ENCODE measurements at places on chromosomes 5 and 9.
A peak's percentile ranks its signal among the peaks of the same experiment; 100 is the strongest.

DNA sequence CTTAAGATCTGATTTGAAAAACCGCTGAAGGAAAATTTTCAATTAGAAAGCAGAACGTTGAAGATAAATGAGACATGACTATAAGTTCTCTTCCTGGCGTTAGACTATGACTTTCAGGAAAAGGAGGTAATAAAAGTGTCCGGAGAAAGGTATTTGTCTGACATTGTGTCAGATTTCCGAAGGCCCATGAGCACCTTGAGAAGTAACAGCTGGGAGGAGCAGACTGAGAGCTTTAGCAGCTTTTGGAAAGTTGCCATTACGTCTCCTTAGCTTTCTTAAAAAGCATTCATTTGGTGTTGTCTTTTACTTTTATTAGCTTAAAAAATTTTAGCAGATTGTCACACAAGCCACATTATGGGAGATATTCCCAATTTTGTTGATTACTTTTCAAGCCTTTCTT is 363.5 kb downstream of the NDUFS4 start:
- DNase-seq = no peak
- H3K4me3 ChIP-seq = no peak overlapping the region
- H3K27me3 ChIP-seq = no peaks in the 10 kb centered on the region
- H3K36me3 ChIP-seq = no peaks in the 10 kb centered on the region
- H3K4me1 ChIP-seq = no peaks in the 10 kb centered on the region

- DNase-seq = no peak
- H3K4me3 ChIP-seq = no peak overlapping the region
- H3K27me3 ChIP-seq = peaks cover 4% of the 10 kb centered on the region
- no peak overlapping the region for H3K27ac ChIP-seq
- no peaks in the 10 kb centered on the region for H3K4me1 ChIP-seq
Measured at GRCh38 chr9:108784998-108785397, 70.8 kb downstream of the ACTL7B start.

- no peak overlapping the region for H3K27ac ChIP-seq
- H3K4me3 ChIP-seq = no peak overlapping the region
- no peaks in the 10 kb centered on the region for H3K36me3 ChIP-seq
- no peaks in the 10 kb centered on the region for H3K4me1 ChIP-seq
- no peaks in the 10 kb centered on the region for H3K27me3 ChIP-seq
- no peak for DNase-seq
Measured at GRCh38 chr5:60230456-60230855, 336.9 kb upstream of the PDE4D start.

DNA sequence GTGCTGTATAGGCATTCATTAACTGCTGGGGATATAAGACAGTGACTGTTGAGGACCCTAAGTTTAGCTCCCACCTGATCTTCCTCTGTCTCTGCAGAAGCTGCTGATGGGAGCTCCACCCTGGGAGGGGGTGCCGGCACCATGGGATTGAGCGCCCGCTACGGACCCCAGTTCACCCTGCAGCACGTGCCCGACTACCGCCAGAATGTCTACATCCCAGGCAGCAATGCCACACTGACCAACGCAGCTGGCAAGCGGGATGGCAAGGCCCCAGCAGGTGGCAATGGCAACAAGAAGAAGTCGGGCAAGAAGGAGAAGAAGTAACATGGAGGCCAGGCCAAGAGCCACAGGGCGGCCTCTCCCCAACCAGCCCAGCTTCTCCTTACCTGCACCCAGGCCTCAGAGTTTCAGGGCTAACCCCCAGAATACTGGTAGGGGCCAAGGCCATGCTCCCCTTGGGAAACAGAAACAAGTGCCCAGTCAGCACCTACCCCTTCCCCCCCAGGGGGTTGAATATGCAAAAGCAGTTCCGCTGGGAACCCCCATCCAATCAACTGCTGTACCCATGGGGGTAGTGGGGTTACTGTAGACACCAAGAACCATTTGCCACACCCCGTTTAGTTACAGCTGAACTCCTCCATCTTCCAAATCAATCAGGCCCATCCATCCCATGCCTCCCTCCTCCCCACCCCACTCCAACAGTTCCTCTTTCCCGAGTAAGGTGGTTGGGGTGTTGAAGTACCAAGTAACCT is 22.1 kb downstream of the PCDHGC5 start:
- peaks cover 5% of the 10 kb centered on the region for H3K27me3 ChIP-seq
- H3K4me3 ChIP-seq = no peak overlapping the region
- peaks cover 9% of the 10 kb centered on the region for H3K36me3 ChIP-seq
- no peak for DNase-seq

- no peak overlapping the region for H3K27ac ChIP-seq
- DNase-seq = no peak
- H3K36me3 ChIP-seq = no peaks in the 10 kb centered on the region
- H3K4me3 ChIP-seq = no peak overlapping the region
Measured at GRCh38 chr5:74360535-74361210, 279.9 kb downstream of the ENC1 start.

GRCh38 chr5:6358434-6358820 is 19.9 kb downstream of the MED10 start:
- H3K27me3 ChIP-seq = no peaks in the 10 kb centered on the region
- H3K4me3 ChIP-seq = no peak overlapping the region
- no peak for DNase-seq
- peaks cover 20% of the 10 kb centered on the region for H3K36me3 ChIP-seq

- no peaks in the 10 kb centered on the region for H3K27me3 ChIP-seq
- no peaks in the 10 kb centered on the region for H3K36me3 ChIP-seq
- peaks cover 17% of the 10 kb centered on the region for H3K4me1 ChIP-seq
- DNase-seq = no peak
Measured at GRCh38 chr5:65730910-65731309, 8.9 kb downstream of the NLN start.

- peaks cover 3% of the 10 kb centered on the region for H3K27me3 ChIP-seq
- no peak for DNase-seq
- H3K4me1 ChIP-seq = no peaks in the 10 kb centered on the region
- no peak overlapping the region for H3K4me3 ChIP-seq
Measured at GRCh38 chr5:83441747-83442146, 29.8 kb upstream of the VCAN start.

- peaks cover 37% of the 10 kb centered on the region for H3K4me1 ChIP-seq
- H3K27ac ChIP-seq = peak overlapping the region; percentile 53
- DNase-seq = no peak
- H3K36me3 ChIP-seq = peaks cover 38% of the 10 kb centered on the region
- H3K27me3 ChIP-seq = peaks cover 11% of the 10 kb centered on the region
Measured at GRCh38 chr5:37111426-37112382, 137.5 kb downstream of the CPLANE1 start.

- DNase-seq = no peak
- H3K27ac ChIP-seq = no peak overlapping the region
- no peaks in the 10 kb centered on the region for H3K27me3 ChIP-seq
- H3K4me3 ChIP-seq = no peak overlapping the region
Measured at GRCh38 chr5:109161914-109162683, 247.7 kb downstream of the PJA2 start.

GRCh38 chr9:134286471-134287245 is 39.6 kb upstream of the RXRA start:
- H3K4me3 ChIP-seq = no peak overlapping the region
- H3K27me3 ChIP-seq = peaks cover 12% of the 10 kb centered on the region
- DNase-seq = no peak
- H3K27ac ChIP-seq = no peak overlapping the region
- H3K36me3 ChIP-seq = no peaks in the 10 kb centered on the region

GRCh38 chr9:91646702-91647101 is 223.1 kb upstream of the NFIL3 start:
- H3K4me3 ChIP-seq = no peak overlapping the region
- no peak for DNase-seq
- H3K4me1 ChIP-seq = no peaks in the 10 kb centered on the region
- H3K27me3 ChIP-seq = peaks cover 27% of the 10 kb centered on the region

GRCh38 chr5:133781436-133782225 is 169.3 kb upstream of the FSTL4 start:
- no peak for DNase-seq
- H3K4me1 ChIP-seq = no peaks in the 10 kb centered on the region
- H3K36me3 ChIP-seq = no peaks in the 10 kb centered on the region
- no peaks in the 10 kb centered on the region for H3K27me3 ChIP-seq
- no peak overlapping the region for H3K4me3 ChIP-seq

DNA sequence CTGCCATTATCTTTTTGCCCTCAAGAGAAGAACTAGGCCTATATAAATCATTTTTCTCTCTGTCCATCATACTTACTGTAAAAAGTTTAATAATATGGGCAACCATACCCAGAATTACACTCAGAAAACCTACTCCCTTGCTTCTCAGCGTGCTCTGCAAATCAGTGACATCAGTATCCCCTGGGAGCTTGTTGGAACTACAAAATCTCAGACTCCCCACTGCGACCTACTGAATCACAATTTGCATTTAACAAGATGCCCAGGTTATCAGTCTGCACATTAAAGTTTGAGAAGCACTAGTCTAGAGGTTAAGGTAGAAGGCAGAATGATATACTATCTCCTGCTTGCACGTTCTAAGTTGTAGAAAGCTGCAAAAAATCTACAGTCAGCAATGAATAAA is 127.2 kb downstream of the MLLT3 start:
- H3K4me3 ChIP-seq = no peak overlapping the region
- peaks cover 4% of the 10 kb centered on the region for H3K36me3 ChIP-seq
- no peak for DNase-seq
- H3K27me3 ChIP-seq = no peaks in the 10 kb centered on the region

- no peaks in the 10 kb centered on the region for H3K36me3 ChIP-seq
- DNase-seq = no peak
- H3K4me3 ChIP-seq = no peak overlapping the region
- peaks cover 19% of the 10 kb centered on the region for H3K4me1 ChIP-seq
Measured at GRCh38 chr5:57033103-57033502, 81.2 kb upstream of the MIER3 start.

- no peaks in the 10 kb centered on the region for H3K27me3 ChIP-seq
- no peak within 1 kb of the TSS for H3K27ac ChIP-seq
- DNase-seq = no peak
Measured at GRCh38 chr5:122129306-122129705, at the start of gene ZNF474. Gene ZNF474 (plus strand): TSS chr5:122129546. CDS start chr5:122151991, 22,445 bp downstream.

DNA sequence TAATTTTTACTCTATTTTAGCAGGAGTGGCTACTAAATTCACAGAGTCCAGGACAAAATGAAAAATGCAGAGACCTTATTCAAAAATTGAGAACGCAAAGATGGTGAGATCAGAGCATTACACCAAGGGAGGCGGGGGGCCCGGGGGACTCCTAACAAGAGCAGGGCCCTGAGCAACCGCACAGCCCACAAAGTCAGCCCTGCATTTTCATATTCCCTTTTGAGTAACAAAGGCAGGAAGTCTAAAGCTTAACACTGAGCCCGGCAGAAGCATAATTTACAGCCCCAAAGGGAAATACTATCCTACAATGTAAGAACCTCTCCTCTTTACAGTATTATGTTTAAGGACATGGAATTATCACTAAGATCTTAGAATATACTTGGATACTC is 69.4 kb downstream of the TLE1 start:
- DNase-seq = peak; percentile 5
- H3K27me3 ChIP-seq = no peaks in the 10 kb centered on the region
- H3K27ac ChIP-seq = no peak overlapping the region
- H3K4me1 ChIP-seq = peaks cover 18% of the 10 kb centered on the region

DNA sequence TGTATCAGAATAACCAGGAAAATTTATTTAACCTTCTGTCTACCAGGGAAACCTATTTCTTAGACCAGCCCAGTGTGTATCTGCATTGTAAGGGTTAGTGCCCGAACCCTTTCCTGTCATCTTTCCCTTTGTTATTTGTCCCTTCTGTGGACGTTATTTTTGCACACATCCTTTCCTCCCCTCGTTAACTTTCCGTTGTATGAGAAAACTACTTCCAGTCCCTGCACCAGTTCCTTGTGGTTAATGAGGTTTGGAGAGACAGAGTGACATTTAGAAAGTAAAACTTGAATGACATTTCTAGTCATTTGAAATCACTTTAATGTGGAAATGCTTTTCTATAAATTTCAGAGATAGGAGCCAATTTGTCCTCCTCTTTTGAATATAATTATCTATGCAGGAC is 4.3 kb upstream of the IFNB1 start:
- peaks cover 30% of the 10 kb centered on the region for H3K4me1 ChIP-seq
- peak overlapping the region; percentile 78 for H3K27ac ChIP-seq
- peak overlapping the region; percentile 65 for H3K4me3 ChIP-seq
- H3K36me3 ChIP-seq = no peaks in the 10 kb centered on the region

DNA sequence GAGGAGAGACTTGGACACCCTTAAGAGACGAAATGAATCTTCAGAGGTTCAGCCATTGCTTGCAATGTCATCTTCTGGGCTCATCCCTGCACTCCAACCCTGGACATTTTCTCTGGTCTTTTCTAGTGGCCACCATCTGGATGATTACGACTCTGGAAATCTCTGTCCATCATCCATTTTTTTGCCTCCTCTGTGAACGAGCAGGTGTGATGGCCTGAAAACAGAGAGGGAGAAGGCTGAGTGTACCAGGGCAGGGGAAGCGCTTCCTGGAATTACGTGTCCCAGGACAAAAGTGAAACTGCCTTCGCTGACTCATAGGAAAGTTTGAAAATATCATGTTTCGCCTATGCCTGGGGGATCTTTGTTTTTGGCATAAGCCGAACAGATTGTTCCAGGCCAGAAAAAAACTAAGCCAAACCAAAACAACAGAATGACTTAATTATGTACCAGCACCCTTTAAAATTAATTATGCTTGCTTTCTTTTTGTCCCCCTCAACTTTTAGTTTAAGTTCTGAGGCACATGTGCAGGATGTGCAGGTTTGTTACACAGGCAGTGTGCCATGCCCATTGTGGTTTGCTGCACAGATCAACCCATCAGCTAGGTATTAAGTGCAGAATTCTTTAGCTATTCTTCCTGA is 31.9 kb downstream of the ANKRD33B start:
- H3K36me3 ChIP-seq = peaks cover 34% of the 10 kb centered on the region
- H3K4me1 ChIP-seq = peaks cover 70% of the 10 kb centered on the region
- no peak overlapping the region for H3K4me3 ChIP-seq

GRCh38 chr9:128340691-128341434 is 536 bp downstream of the SLC27A4 start:
- H3K27me3 ChIP-seq = no peaks in the 10 kb centered on the region
- H3K36me3 ChIP-seq = peaks cover 9% of the 10 kb centered on the region
- H3K4me3 ChIP-seq = peak overlapping the region; percentile 92
- peaks cover 12% of the 10 kb centered on the region for H3K4me1 ChIP-seq

DNA sequence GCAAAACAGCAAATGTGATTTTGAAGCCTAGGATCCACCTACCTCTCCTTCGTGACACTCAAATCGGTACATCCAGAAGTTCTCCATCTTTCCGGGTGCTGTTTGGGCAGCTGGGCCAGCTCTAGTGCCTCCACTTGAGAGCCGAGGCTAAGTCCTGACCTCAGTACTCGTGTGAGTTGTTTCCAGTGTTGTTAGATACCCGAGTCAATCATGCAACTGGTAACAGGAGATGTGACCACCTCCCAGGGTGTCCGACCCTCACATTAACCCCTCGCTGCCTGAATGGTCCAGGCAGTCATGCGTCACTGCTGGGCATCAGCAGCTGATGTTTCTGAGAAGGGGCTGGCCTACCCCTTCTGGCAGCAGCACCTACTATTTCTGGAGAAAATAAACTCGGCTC is 170.3 kb downstream of the ENTREP1 start:
- peaks cover 4% of the 10 kb centered on the region for H3K4me1 ChIP-seq
- H3K4me3 ChIP-seq = no peak overlapping the region
- no peak overlapping the region for H3K27ac ChIP-seq
- DNase-seq = no peak

- peaks cover 12% of the 10 kb centered on the region for H3K4me1 ChIP-seq
- H3K27me3 ChIP-seq = no peaks in the 10 kb centered on the region
- no peak overlapping the region for H3K4me3 ChIP-seq
- DNase-seq = no peak
- H3K27ac ChIP-seq = no peak overlapping the region
Measured at GRCh38 chr5:150038547-150038946, 38.0 kb downstream of the HMGXB3 start.

All from activated naive CD8-positive, alpha-beta T cell treated with anti-CD3 and anti-CD28 coated beads, Interleukin-2, amount 50 U/mL, for 24 hours (primary cell).